ENCODE measurements at places on chromosomes 16 and 17.

GRCh38 chr16:63195336-63195735 lies 1159.1 kb upstream of the CDH8 start:
- no peak for DNase-seq

GRCh38 chr16:30882429-30883310 lies 11.2 kb downstream of the BCL7C start:
- no peak for DNase-seq

GRCh38 chr17:37492167-37492566 lies 2.5 kb downstream of the DUSP14 start:
- no peak for DNase-seq

DNA sequence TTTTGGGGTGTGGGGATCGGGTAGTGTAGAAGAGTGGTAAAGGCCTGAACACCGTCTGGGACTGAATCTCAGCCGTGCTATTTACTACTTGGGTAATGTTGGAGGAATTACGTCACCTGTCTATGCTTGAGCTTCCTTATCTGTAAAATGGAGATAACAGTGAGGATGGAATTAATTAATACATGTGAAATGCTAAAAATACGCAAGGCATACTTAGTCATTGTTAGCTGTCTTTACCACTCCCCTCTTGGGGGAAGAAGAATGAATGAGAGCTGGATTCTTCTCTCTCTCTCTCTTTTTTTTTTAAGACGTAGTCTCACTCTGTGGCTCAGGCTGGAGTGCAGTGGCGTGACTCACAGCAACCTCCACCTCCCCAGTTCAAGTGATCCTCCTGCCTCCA lies 41.1 kb upstream of the TANGO6 start:
- no peak for DNase-seq

GRCh38 chr16:46954562-46954961 lies 18.9 kb downstream of the DNAJA2 start:
- DNase-seq: no peak

- DNase-seq: no peak
These were observed 26.9 kb downstream of the ZNRF1 start for GRCh38 chr16:75025761-75026160.

- no peak for DNase-seq
These were observed 14.1 kb downstream of the TP53 start for GRCh38 chr17:7673239-7673638.

- DNase-seq: peak; percentile 33
These were observed 39.3 kb downstream of the MEAK7 start for GRCh38 chr16:84465154-84465553.

GRCh38 chr16:56102183-56102686 lies 89.1 kb upstream of the GNAO1 start:
- no peak for DNase-seq

DNA sequence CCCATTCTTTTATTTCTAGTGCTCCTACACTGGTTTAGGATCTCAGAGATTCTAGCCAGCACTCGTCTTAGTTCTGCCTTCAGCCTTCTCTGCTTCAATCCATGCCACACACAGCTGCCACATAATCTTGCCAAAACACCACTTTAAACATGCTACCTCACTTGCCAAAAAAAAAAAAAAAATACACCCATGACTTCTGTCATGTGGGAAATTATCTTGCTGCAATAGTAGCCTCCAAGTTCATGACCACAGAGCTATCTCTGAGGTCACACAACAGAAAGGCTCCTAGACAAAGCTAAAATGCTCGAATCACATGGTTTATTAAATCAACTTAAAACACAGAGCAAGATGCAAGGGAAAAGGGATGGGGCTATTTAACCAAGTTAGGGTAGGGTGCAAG lies 18.1 kb downstream of the FZD2 start:
- DNase-seq: no peak

All from sciatic nerve (tissue), 2 donors.